ENCODE measurements at places on chromosomes 16 and 17.
A peak's percentile ranks its signal among the peaks of the same experiment; 100 is the strongest.

DNA sequence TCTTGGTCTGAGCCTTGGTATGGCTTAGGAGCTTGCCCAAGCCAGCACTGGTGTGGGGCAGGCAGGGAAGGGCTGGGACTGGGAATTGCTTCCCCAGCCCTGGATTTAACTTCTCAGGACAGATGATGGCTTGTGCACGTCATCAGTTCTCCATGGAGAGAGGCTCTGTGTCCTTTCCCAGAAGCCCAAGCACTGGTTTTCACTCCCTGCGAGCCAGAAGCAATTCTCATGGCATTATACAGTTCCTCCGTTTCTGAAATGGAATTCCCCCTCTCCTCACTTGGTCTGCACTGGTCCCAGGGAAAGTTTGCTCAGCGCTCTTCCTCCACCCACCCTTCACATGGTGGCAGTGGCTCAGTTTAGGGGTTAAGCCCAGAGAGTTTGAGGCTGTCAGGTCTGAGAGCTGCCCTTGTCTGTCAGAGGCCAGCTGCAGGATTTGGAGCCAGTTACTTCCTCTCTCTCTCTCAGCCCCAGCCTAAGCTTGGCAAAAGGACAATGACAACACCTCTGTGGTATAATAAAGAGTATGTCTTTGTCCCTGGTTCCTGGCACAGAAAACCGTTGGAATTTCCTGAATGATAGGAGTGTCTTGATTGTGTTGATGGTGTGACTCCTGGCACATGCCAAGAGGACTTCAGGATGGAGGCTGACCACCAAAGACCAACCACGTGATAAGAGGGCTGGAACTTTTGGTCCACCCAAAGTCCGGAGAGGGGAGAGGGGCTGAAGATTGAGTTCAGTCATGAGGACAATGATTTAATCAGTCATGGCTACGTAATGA, 219.6 kb upstream of the TNRC6C start:
- DNase-seq: no peak

DNA sequence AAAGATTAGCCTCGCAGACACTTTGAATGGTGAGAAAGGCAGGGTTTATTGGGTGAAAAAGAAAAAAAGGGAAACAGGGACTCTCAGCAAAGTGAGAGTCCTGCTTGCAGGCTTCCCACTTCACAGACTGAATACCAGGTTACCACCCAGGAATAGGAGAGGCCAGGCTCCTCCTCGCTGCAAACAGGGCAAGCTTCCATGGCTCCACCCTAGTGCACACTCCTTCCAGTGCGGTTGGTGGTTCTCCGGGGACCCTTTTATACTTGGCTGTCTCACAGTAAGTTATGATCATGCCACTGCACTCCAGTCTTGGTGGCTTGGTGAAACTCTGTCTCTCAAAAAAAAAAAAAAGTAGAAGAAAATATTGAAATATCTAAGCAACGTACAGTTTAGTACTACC, 30.5 kb upstream of the CDH8 start:
- no peak for DNase-seq

GRCh38 chr16:24302636-24303035, 46.5 kb downstream of the CACNG3 start:
- DNase-seq: no peak

GRCh38 chr16:58970775-58971174, 236.7 kb upstream of the GOT2 start:
- no peak for DNase-seq

DNA sequence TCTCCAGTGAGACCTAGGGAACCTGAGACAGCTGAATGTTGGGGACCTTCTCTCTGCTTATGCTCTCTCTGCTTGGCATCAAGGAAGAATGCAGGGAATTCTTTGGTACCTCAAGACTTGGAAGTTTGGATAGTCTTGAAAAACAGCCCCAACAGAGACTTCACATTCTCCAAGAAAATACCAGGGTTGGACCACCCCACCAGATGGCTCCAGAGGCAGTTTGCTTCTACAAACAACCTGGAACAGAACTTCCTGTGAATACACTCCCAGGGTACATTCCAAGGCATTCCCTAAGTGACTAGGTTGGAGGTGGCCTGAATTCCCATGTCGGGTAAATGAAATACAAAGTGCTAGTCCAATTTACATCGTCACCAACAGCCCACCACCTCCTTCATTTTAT, 314.4 kb downstream of the PMP22 start:
- no peak for DNase-seq

GRCh38 chr16:938136-938535, 32.6 kb downstream of the LMF1 start:
- no peak for DNase-seq

- no peak for DNase-seq
These were observed 29.1 kb upstream of the SHCBP1 start for GRCh38 chr16:46650254-46650623.

DNA sequence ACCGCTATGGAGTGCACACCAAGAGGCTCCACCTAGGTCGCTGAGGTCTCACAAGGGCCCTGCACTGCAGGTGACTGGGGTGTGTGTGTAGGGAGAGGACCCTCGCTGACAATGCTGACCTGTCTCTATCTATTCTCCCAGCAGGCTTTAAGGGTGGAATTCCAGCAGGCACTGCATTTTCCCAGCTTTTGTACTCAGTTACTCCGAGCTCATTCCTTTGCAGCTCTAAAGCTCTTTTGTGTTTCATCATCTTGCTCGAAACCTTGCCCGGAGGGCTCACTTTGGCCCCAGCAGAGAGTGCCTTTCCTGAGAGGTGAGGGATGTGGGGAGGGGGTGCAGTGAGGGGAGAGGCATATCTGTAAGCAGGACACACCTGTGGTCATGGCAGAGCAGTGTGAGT, 39.3 kb downstream of the SMPD3 start:
- no peak for DNase-seq

GRCh38 chr16:89899879-89900481, 18.7 kb upstream of the MC1R start:
- DNase-seq: no peak

GRCh38 chr17:10089196-10089804, 109.1 kb downstream of the GAS7 start:
- DNase-seq: no peak

- no peak for DNase-seq
These were observed 169.5 kb upstream of the C17orf78 start for GRCh38 chr17:37206299-37206698.

- DNase-seq: no peak
These were observed 130 bp downstream of the CCDC78 start for GRCh38 chr16:726188-726437.

DNA sequence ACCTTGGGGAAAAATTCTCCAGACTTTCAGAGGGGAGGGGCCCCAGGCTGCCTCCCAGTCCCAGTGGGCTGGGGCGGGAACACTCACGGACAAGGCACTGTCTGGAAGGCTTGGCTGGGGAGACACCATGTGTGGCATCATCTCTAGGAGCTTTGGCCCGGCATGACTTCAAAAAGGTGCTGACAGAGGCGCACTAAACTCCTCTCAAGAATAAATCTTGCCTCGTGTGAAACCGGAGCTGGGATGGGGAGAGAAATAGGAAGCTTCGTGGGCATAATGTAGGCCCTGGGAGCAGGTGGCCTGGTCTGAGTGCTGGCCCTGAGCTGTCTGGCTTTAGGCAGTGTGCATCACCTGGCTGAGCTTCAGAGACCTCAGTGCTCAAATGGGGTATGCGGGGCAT, 5.7 kb downstream of the WSCD1 start:
- DNase-seq: no peak

GRCh38 chr16:88922114-88922825, 54.7 kb downstream of the CBFA2T3 start:
- DNase-seq: no peak

- no peak for DNase-seq
These were observed 147.4 kb upstream of the SDK2 start for GRCh38 chr17:73791631-73792030.

DNA sequence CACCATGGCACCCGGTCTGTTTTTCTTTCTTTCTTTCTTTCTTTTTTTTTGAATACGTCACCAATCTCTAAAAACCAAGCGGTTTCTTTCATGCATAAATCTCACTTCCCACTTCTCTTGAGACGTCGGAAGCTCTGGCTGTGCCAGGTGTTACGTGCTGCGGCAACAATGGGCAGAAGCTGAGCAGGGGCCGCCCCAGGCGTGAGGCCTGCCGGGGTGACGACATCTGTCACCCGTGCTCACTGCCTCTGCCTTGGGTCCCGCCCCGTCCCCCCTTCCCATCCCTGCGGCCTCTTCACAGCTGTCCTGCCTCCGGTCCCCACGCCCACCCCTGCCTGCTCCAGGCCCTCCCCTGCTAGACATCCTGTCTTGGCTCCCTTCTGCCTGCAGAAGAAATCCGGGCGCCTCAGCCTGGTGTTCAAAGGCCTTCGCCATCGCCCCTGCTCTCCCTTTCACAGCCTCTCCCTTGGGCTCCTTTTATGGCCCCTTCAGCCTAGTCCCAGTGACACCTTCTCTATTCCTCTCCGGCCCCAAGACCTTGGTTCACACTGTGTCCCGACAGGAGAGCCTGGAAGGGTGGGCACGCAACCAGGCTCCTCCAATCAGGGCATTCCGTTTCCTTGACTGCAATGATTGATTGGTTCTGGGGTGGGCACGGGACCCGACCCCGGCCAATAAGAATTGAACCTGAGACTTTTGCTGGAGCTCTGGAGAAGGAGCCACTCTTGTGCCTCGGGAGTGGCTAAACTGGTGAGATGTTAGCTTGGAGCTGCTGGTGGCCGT, 4.8 kb downstream of the P2RX1 start:
- DNase-seq: peak; percentile 67

GRCh38 chr16:76265434-76266045, 11.7 kb upstream of the CNTNAP4 start:
- DNase-seq: no peak

DNA sequence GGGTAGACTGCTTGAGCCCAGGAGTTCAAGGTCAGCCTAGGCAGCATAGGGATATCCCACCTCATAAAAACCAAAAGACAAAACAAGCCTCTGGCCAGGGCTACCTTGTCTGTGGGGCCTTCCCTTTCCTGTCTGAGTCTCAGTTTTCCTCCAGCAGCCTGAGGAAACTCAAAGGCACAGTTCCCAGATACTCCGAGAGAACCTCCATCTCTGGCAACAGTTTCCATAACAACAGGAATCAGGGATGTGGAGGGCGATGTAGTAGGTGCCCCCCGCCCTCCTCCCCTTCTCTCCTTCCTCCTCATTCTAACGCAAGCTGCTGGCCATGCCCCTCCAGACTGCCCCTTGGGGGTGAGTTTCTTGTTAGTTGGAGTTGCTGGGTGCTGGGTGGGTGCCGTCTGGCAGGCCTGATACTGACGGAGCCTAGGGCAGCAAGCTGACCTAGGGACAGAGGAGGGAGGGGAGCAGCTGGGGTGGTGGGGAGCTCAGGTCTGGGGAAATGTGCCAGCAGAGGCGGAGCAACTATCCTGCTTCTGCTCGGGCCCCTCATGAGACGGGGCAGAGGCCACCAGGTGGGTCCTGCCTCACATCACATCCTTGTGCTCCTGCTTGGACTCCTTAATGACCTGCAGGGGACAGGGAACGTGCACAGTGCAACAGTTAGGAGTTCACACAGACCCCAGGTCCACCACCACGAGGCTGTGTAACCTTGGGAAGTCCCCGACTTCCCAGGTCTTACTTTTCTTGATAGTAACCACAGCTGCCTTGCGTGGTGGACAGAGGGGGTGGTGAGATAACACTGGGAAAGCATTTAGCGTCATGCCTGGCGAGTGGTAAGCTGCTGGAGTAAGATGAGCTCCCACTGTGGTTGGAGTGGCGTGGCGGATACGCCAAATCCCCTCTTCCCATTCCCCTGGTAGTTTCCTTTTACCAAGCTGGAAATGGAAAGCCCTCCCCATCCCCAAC, 7.8 kb upstream of the EFTUD2 start:
- no peak for DNase-seq

DNA sequence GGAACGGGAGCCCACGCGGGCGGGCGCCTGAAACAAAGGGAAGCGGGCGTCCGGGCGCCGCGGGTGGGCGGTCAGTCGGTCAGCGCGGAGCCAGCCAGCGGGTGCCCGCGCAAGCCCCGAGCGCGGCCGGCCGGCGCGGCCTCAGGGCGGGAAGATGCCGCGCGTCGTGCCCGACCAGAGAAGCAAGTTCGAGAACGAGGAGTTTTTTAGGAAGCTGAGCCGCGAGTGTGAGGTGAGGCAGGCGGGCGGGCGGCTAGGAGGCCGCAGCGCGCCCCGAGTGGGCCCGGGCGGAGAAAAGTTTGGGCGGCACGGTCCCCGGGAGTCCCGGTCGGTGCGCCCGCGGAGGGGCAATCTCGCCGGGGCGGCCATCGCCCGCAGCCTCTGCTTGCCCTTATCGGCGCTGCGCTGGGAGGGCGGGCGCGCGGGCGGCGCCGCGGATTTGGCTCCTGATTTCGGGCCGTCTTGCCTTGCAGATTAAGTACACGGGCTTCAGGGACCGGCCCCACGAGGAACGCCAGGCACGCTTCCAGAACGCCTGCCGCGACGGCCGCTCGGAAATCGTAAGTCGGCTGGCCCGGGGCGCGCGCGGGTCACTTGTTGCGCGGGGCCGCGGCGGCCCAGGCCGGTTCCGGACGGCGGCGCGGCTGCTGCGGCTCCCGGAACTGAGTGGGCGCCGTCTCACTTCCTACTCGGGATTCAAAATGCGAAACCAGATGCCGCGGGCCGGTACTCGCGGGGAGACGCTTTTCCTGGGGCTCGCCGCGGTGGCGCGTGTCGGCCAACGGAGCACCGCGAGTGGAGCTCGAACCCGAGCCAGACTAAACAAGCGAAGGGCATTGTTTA, 526 bp downstream of the CBFB start:
- peak; percentile 77 for DNase-seq

DNA sequence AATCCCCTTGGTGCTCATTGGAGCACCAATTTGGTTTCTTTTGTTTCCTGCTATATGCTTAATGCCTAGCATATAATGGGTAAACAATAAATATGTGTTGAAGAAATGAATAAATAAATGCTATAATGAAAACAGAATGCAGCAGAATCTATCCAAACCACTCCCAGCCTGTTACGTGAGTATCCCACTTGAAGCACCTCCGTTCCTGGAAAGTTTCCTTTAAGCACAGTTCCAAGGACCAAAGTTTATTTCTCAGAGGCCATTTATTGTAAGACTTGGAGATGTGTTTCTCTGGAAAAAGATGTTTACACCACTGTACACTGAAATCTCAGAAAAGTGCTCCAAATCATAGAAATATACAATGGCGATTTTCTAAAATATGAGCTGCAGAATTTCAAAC, 187.0 kb downstream of the SOX9 start:
- no peak for DNase-seq

All from eye (tissue), 1 donor.